Activated CD8-positive, alpha-beta memory T cell treated with anti-CD3 and anti-CD28 coated beads for 48 hours (primary cell): ENCODE measurements at places on chromosomes 16 and 17.
A peak's percentile ranks its signal among the peaks of the same experiment; 100 is the strongest.

DNA sequence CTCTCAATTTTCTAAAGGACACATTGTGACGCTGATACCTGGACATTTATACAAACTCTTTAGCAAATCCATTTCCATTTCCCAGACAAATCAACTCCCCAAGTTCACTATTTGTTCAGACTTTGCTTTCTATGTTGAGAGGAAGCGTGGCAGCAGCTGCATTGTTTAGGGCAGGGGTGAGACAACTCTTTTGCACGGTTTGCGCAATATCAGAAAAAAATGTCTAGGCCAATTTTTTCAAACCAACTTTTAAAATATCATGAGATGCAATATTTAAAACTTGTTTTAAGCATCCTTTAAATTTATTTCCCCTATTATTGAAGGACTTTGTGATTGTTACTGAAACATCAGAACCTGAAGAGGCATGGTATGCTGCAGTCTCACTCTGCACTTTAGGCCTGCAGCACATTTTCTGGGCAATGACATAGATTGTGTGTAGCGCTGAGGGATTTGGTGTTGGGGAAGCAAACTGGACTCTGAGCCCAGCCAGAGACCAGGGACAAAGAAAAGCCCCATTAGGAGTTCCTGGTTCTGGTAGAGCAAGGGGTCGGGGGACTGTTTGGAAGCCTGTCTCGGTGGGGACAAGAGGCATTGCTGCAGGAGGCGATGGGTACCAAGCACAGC, 6.4 kb upstream of the CCDC182 start:
- no peak for DNase-seq

DNA sequence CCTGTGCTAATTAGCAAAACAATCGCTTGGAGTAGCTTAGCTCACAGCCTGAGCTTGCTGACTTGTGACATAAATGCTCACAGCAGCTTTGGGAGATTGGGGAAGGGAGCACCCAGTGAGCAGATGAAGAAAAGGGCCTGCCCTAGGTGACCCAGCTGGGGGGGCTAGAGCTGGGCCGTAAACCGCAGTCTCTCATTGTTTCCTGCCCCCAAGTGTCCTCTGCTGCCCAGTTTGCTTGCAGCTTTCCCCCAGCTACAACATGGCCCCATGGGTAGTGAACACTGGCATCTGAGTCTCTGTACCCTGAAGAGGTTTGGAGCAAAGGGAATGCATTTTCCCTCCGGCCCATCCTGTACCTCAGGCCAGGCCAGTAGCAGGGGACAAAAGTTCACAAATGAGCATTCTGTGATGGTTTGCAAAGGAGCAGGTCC, 349.4 kb downstream of the SLC39A11 start:
- DNase-seq, result no peak

GRCh38 chr17:4261452-4261851, 2.3 kb downstream of the ANKFY1 start:
- no peak for DNase-seq

- no peak for DNase-seq
These were observed 321.0 kb downstream of the CPPED1 start for GRCh38 chr16:12482455-12483220.

GRCh38 chr17:8846768-8847211, 20.7 kb downstream of the PIK3R6 start:
- DNase-seq, result no peak

DNA sequence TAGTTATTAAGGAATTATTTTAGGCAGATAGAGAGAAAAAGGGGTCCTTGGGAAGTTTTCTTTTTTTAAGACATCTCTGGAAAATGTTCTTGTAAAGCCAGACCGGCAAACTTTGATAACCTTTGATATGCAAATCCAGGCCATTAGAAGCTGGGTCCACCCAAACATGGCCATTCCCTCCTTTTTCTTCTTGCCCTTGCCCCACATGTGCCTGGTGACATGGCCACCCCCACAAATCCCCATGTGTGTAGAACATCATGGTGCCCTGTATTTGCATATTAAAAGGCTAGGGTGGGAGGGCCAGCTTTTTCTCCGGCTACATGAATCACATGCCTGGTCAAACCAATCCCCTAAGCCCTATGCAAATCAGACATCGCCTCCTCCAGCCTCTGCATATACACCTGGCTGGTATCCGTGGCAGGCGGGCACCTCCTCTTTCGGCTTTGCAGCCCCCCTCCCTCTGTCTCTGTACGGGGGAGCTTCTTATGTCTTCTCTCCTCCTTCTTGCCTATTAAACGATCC, 43.9 kb upstream of the LYRM9 start:
- DNase-seq, result no peak

DNA sequence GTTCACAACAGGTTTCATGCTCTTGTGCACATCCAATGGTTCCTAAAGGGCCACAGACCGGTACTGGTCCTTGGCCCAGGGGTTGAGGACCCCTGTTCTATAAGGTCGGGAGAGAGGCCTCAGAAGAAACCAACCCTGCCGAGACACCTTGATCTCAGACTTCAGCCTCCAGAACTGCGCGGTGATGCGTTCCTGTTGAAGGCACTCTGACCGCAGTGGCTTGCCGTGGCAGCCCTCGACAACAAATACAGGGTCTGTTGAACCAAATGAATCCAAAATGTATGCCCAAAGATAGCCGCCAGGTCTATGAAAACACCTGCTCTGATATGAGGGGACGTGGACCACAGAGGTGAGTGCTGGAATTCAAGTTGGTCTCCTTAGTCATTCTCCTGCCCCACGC, 389.8 kb downstream of the SEC14L1 start:
- DNase-seq, result no peak

- no peak for DNase-seq
These were observed 45.1 kb downstream of the WDR45B start for GRCh38 chr17:82602986-82603710.

DNA sequence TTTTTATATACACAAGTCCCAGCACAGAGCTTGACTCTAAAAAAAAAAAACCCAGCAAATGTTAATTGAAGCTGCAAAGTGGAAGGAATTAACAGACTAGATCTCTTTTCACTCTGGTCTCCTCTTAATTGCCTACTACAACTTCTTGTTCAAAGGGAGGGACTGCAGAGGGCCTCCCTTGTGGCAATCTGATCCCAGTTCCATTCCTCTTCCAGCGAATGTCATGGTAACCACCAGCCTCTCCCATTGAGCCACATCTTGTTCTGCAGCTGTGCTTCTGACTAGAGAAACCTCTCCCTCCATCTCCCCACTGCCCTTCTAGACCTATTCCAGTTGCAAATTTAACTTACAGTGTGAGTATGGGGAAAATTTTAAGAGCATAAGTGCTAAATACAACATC, 5.9 kb downstream of the SUPT6H start:
- DNase-seq, result no peak

DNA sequence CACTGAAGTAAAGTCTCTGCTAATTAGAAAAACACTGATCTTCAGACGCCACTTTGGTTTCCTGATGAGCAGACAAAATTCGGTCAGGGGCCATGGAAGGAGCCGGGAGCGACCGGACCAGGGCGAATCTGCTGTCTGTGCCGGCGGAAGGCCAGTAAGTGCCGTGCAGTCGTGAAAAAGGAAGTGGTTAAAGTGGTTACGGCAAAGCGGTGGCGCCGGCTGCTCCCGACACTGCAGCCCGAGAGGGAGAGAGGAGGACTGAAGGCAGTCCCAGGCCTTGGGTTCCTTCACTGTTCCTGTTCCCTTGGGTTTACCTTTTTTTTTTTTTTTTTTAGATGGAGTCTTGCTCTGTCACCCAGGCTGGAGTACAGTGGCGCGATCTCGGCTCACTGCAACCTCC, 17.3 kb upstream of the HEXD start:
- peak; percentile 31 for DNase-seq

- DNase-seq, result no peak
These were observed 5.9 kb upstream of the METRNL start for GRCh38 chr17:83073389-83074063.

DNA sequence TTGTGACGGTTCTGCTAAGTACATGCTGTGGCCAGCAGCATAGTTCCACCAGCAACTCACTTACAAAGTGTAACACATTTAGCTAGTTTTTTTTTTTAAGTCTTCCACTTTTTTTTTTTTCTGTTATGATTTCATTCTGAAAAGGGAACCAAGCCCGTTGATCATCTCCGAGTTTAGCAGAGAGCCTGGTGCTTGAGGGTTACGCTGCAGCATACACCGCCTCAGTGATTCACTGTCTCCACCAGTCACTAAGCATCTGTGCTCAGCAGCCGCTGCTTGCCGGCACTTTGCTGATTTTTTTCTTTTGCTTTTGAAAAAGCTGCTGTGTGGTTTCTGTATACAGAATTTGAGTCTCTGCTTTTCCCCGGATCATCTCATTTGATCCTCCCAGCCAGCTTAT, 194.5 kb upstream of the CDH13 start:
- DNase-seq, result no peak

- no peak for DNase-seq
These were observed 284.8 kb upstream of the WSB1 start for GRCh38 chr17:27009087-27009486.

DNA sequence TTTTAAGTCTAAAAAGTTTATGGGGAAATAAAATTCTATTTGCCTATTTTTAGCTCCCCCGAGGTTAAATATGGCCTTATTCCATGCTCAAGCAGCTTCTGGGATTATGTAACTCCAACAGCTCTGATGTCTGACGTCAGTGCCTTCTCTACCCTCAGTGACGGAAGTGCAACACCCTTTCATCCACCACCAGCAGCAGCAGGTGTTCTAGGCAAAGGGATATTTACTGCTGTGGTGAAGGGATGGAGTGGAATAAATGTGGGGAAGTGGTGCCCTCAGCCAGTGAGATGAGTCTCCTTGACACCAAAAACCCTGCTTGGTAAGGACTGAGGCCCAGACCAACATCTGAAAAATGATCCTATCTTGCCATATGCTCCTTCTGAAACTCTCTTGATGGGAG, 247.4 kb downstream of the SHISA9 start:
- DNase-seq, result no peak

GRCh38 chr17:28279411-28279810, 39.6 kb upstream of the TMEM97 start:
- DNase-seq, result no peak

DNA sequence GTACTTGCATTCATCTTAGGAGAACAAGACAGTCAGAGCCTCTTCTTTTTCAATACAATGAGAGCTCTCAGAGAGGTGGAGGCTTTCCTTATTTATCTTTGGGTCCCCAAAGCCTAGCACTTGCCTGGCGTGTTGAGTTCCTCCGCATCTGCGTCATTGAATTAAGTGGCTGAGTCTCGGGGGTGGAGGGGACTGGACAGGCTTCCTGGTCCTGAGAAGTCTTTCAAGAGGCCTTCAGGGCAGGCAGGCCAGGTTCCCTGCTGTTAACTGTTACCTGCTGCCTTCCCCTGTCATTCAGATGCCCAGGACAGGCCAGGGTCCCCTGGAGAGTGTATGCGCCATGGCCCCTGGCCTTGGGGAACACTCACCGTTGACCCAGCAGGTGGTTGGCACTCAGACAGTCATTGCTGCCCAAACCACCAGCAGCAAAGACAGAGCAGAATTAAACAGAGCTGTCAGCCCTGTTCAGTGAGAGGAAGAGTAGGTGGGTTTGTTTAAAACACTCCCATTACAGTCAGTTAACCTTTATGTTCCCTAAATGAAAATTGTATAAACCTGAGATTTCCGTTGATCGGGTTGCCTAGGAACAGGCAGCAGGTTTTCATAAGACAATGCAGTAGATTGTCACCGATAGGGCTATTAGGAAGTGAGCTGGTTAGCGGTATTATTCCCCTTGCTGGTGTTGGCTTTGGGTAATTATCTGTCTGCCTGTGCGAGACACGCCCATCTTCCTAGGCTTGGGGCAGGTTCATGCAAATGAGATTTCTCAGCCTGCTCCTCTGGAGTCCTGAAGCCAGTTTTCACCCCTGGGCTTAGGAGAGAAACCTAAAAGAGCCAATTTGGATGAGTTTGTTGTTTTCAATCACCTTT, 132.7 kb downstream of the CCDC182 start:
- DNase-seq, result no peak

- no peak for DNase-seq
These were observed 503.5 kb downstream of the HS3ST4 start for GRCh38 chr16:26195225-26195624.

DNA sequence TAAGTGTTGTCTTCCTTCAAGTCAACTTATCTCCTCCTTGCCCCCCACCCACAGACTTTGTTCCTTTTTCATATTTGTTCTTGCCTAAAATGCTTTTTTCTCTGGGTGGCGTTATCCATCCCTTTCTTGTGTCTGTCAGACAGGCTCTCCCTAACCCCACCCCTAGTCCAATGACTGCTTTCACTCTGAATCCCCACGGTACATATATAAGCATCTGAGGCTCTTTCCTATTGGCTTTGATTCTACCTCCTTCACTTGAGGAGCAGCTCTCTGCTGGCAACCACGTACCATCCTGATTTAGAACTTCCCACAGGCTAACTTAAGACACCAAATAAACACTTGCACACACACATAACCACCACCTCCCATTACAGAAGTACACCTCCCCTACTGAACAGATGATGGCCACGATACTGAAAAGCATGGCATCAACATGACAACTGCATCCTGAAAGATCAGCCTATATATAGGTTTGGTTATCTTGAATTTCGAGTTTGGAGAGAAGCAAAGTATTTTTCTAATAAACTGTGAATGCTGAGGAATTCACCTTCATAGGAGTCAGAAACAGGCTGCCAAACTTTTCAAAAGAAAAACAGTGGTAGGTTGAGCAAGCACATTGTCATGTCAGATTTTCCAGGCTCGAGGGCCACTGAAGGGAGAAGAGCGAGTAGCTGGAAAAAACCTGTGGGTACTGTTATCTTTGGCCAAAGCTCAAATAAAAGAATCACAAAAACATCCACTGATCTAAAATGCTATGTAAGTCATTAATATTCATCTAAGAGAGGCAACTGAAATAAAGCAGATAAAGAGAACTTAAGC, 24.3 kb downstream of the STAT3 start:
- no peak for DNase-seq

GRCh38 chr17:2631211-2631610, 37.8 kb downstream of the PAFAH1B1 start:
- no peak for DNase-seq

DNA sequence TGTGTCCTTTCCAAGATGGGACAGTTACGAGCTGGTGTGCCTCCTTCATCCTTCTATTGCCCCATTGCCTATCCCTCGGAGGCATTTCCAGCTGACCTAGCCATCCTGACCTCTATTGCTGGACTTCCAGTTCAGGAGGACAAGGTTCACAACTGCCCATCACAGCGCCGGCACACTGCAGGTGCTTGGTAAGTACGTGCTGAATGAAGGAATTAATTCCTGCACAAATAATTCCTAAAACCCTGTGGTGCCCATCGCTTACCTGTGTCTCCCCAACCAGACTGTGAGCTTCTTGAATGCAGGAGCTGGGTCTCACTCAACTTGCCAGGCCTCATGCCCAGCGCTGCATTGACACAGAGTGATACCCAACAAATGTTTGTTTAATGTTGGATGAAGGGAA, 13.0 kb downstream of the ALOX15B start:
- DNase-seq, result no peak

GRCh38 chr17:73591296-73592078, 52.8 kb downstream of the SDK2 start:
- no peak for DNase-seq

DNA sequence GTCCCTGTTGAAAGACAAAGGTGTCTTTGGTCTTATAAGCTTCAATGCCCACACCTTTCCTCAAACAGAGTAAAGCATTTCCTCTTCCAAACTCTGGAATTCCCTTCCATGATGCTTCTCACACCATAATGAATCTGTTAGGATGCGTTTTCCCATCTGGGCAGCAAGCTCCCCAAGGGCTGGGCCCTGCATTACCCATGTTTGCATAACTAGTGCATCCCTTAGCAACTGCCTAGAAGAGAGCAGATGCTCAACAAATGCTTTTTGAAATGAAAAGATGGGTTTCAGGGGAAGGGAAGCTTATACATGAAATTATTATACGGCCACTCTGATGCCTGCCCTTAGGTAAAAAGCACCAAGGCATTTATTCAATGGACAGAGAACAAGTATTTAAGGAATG, 124.5 kb upstream of the CCL2 start:
- DNase-seq, result no peak
